Muscle of back (tissue), 13 donors: ENCODE measurements at places on chromosomes 4 and X. TPM values are rescaled to one million over a fixed set of nuclear protein-coding genes. Genes with fewer than 3 reads are reported as not detected.

DNA sequence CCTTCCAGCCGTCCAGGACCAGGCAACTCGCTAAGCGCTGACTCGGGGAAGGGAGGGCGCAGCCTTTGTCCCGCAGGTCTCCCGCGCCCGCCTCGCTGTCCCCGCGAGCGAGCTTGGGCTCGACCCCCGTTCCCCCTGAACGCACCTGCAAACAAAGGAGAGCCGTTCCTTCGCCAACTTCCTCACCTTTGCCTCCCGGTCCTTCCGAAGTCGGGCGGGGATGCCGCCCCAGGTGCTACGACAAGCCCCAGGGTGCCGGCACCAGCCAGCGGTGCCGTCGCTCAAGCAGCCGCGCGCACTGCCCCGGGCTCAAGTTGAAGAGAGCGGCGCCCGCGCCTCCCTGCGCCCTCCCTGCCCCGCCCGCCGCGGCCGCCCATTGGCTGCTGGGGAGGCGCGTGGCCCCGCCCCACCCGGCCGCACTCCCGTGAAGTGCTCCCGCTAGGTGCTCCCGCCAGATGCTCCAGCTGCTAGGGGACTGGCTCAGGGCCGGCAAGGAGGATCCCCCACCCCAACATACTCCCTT, 107.1 kb downstream of the NSUN7 start:
- DNase-seq, result peak; percentile 88

DNA sequence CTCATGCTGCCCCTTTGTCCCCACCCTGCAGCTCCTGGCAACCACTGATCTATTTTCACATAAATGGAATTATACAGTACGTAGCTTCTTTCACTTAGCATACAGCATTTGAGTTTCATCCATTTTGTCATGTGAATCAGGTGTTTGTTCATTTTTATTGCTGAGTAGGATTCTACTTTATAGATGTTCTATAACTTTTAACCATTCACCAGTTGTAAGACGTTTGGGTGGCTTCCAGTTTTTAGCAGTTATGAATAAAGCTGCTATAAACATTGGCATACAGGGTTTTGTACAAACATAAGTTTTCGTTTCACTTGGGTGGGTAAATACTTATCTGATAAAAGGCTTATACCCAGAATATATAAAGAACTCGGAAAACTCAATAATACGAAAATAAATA, 102.3 kb upstream of the KLHL13 start:
- no peak for DNase-seq

GRCh38 chr4:156188596-156188995, 234.9 kb upstream of the CTSO start:
- DNase-seq, result no peak

DNA sequence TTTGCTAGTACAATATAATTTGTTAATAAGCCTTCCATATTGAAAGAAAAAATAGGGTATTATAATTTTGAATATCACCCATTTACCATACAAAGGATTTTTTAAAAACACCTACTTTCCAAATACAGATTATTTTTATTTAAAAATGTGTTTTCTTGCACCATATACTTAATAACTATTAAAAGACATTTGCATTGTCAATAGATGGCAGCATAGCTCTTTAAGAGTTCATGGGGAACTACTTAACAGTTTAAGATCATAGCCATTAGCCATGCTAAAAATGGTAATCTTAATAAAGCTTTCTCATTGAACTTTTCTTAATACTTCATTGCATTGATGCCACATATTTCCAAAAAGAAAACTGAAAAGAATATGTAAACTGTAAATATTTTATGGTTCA, 1995.9 kb downstream of the C4orf33 start:
- peak; percentile 12 for DNase-seq

GRCh38 chr4:23171976-23172375, 479.2 kb downstream of the GBA3 start:
- DNase-seq, result no peak

PRKX gene
- 8.2 TPM for polyA plus RNA-seq

DNA sequence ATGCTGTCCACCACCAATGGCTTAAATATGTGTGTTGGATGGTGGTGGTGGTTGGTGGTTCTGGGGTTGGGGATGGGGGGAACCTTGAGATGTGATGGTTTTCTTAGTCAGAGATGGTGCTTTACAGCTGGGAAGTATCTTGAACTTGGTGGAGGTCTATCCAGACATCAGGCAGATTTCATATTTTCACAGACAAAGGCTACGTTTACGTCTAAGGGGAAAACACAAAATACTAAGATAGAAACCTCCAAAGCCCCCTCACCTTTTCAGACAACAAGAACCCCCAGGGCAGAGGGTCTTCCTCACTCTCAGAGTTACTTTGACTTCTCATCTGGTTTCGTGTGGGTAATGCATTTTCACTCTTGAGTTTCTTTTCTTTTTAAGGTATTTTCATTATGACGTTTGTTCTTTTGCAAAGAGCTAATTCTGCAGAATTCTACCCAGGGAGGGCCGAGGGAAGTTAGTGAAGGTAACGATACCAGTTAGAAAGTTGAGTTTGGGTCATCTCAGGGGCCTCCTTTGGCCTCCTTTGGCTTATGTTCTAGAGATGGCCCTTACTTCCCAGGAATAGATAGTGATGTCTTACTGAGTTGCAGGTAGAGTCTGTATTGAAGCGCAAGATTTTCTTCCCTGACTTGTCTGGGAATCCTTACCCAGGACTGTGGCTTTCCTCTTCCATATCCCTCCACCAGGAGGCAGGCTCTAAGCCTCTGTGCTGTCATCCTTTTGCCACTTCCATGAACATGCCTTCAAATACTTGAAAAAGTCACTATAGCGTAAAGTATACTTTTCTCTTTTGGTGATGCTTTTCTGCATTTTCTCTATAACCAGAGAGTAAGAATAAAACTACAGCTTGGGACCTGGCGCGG, 31.9 kb downstream of the RHOH start:
- no peak for DNase-seq

DNA sequence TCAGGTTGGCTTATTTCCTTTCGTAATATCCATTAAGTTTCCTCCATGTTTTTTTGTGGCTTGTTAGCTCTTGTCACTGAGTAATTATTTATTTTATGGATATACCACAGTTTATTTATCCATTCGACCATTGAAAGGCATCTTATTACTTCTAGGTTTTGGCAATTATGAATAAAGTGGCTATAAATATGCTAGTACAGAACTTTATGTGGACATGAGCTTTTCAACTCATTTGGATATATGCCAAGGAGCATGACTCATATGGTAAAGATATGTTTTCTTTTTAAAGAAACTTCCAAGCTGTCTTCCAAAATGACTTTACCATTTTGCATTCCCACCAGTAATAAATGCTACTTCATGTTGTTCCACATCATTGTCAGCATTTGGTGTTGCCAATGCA, 803.6 kb downstream of the GLUD2 start:
- peak; percentile 7 for DNase-seq

IL13RA2 gene
- polyA plus RNA-seq, result 1.6 TPM
